ENCODE measurements at places on chromosomes 1 and 21.

DNA sequence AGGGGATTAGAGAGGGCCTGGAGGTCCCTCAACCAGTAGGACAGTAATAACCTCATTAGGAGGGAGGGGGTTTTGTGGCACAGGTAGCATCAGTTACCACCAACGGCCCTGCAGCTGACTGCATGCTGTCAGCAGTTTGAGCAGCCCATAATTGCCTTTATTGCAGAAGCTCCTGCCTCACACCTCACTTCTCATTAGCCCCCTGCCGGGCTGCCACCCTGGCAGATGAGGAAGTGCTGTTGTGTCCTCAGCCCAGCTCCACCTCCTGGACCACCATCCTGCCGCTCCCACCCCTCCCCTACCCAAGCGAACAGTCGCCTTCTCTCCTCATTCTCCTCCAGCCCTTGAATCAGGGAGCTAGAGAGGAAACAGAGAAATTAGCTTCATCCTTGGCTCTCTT lies 237.4 kb downstream of the LMX1A start:
- DNase-seq: no peak

DNA sequence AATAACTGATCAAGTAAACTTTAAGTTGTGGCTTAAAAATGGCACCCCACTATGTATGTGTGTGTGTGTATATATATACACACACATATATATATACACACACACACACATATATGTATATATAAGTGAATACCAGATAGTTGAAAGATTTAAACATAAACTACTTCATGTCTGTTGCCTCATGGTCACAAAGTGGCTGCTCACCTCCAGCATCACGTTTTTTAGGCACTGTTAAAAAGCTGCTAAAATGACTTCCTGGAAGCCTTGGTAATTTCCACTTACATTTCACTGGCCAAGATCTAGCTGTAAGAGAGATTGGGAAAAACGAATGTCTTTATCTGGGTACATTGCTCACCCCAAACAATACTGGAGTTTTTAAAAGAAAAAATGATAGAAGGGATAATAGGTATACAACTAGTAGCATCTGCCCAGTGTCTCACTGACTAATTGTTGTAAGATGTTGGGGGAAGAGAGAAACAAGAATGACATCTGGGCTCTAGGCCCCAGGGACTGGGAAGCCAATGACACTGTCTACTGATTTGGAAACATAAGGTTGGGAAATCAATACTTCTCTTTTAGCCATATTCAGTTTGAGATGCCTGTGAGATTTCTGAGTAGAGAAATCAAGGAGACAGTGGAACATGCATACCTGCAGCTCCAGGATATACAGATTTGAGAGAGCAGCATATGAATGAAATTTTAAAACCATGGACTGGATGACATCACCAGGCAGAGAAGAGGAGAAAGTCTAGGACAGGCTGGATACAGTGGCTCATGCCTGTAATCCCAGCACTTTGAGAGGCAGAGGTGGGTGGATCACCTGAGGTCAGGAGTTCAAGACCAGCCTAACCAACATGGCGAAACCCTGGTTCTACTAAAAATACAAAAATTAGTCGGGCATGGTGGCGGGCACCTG lies 42.8 kb downstream of the CLDN14 start:
- no peak for DNase-seq

- no peak for DNase-seq
These were observed at the start of gene S100A16 for GRCh38 chr1:153612755-153613331. S100A16 (minus strand) TSS chr1:153613137; CDS start chr1:153608151, 4,986 bp downstream.

GRCh38 chr1:73096841-73097240 lies 814.5 kb upstream of the NEGR1 start:
- no peak for DNase-seq

All from cortex of kidney (tissue), 1 donor.